ENCODE measurements at places on chromosomes 3 and 15.

- no peak for DNase-seq
Measured at GRCh38 chr3:25589104-25589782, 75.5 kb downstream of the TOP2B start.

DNA sequence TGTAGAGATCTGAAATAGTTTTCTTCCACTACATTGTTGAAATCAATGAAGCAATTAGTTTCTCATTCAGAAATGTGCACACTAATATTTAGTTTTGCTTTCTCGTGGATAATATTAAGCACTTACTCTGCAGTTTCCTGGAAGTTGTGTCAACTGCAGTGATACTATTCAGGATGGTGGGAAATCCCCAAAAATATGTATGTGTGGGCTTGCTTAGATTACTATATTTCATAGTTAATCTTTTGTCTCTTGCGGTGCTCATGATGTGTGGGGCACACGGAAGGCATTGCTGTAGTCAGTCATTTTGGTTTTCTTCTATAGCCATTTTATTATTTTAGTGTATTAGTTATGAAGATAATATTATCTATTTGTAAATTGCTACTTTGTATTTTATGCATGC lies 19.7 kb downstream of the RAB11A start:
- DNase-seq: no peak

GRCh38 chr15:101501703-101502373 lies 12.3 kb upstream of the PCSK6 start:
- no peak for DNase-seq

DNA sequence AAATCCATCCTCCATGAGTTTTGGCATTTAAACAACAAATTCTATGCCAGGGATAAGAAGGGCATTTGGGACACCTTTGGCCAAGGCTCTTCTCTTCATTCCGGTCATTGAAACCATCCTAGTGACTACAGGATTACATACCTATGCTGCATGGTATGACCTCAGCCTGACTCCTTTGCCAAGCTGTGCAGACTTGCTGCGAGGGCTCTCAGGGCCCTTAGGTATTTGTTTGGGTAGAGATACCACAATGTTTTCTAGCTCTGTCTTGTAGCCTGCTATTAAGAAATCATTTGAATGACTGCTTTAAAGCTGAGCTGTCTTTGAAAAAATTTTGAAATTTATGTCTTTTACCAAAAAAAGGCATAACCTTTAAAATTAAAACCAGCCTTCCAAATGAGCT lies 749.8 kb upstream of the SGO1 start:
- no peak for DNase-seq

GRCh38 chr3:43004282-43004681 lies 25.2 kb downstream of the GASK1A start:
- DNase-seq: no peak

- no peak for DNase-seq
Measured at GRCh38 chr15:83733206-83733605, 79.3 kb downstream of the ADAMTSL3 start.

GRCh38 chr15:99436542-99437314 lies 129.1 kb upstream of the MEF2A start:
- DNase-seq: no peak

- DNase-seq: no peak
Measured at GRCh38 chr15:25624504-25625177, 185.8 kb upstream of the UBE3A start.

GRCh38 chr3:126433105-126433430 lies 38.4 kb downstream of the CFAP100 start:
- no peak for DNase-seq

Data from NCI-H1417 (cell line).